ENCODE measurements at places on chromosomes 5 and 9.

DNA sequence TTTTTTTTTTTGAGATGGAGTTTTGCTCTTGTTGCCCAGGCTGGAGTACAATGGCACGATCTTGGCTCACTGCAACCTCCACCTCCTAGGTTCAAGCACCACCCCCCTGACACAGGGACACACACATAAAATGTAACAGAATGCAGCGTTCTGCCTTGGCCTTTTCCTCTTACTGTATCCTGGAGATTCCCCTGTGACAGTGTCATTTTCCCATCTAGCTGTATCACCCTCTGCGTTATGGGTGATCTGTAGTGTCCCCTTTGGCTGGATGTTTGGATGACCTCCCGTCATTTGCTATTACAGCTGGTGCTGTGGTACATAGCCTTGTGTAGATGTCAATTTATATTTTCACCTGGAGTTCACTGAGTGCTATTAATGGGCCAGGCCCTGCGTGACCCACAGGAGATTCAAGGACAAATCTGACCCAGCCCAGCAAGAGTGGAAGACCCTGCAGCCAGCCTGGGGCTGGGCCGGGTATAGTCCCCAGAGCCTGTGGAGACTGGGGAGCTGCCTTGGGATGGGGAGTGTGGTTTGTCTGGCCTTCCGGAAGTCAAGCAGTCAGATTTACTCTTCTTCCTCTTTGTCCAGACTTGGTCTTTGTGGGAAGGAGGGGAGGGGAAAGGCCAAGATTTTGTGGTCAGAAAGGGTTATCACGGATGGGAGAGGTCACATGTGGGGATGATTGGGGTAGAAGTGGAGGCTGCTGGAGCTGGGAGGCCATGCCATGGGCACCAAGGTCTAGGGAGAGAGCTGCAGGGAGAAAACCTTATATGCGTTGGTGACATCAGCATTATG, 43.6 kb downstream of the ERGIC1 start:
- DNase-seq: no peak

DNA sequence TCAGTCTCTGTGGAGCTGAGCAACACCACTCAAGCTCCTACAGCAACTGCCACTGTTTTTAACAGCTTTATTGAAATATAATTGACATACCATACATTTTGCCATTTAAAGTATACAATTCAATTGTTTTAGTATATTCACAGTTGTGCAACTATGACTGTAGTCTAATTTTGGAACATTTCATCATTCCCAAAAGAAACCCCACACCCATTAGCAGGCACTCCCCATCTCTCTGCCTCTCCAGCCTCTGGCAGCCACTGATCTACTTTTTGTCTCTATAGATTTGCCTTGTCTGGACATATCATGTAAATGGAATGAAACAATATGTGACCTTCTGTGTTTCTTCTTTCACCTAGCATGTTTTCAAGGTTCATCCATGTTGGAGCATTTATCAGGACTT, 43.5 kb downstream of the RUSC2 start:
- peak; percentile 65 for DNase-seq

DNA sequence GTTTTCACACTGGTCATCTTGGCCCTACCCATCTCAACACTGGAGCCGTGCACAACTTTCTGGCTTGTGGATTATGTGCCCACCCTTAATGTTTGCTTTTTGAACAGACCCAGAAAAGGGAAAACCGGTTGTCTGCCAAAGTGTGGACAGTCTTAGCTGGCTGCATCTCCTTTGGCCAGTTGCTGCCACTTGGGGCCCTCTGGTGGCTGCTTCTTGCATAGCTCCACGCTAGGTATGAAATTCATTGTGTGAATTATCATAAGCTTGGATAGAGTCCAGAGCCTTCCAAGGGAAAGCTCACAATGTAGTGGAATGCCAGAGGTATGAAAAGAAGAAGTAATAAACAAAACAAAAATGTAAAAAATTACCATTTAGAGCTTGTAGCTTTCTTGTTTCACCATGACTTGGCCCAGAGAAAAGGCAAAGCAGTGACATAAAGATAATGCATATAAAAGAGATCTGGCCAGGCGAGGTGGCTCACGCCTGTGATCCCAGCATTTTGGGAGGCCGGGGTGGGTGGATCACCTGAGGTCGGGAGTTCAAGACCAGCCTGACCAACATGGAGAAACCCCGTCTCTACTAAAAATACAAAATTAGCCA, 12.5 kb upstream of the SLC36A3 start:
- DNase-seq: peak; percentile 78

DNA sequence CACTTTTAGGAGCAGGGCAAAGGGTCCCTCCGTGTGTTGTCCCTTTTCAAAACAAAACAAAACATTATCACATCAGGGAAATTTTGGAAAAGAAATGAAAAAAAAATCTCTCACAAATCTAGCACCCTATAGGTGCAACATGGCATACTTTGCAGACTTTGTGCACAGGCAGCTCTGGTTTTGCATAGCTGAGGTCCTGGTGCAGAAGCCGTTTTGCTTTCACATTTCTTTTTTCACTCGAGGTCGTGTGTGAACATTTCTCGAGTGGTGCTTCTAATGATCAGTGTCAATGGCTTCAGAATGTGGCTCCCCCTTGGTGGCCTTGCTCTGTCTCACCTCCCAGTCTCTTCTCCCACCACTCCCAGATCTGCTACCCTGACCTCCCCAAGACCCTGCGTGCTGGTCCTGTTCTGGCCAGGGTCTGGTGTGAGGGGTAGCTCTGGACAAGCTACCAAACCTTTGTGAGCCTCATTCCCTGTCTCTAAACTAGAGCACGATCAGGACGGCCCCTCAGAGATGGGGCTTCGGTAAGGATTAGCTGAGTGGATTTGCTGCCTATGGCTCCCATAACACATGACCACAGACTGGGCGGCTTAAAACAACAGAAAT, 258.0 kb downstream of the NSG2 start:
- DNase-seq: no peak

DNA sequence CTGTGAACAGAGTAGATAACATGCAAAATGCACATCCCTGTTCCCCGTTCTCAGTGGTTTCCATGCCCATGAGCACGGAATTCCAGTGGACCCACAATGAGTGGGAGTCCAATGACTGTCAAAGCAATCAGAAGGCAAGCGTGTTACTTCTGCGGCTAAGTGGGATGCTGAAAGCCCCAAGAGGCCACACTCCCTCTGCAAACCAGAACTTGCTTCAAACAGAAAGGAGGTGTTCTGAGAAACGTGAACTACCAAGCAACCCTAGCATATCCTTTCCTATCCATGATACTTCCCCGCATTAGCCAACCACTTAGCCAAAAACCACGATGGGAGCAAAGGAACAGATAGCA, 21.7 kb upstream of the MVB12B start:
- DNase-seq: no peak

DNA sequence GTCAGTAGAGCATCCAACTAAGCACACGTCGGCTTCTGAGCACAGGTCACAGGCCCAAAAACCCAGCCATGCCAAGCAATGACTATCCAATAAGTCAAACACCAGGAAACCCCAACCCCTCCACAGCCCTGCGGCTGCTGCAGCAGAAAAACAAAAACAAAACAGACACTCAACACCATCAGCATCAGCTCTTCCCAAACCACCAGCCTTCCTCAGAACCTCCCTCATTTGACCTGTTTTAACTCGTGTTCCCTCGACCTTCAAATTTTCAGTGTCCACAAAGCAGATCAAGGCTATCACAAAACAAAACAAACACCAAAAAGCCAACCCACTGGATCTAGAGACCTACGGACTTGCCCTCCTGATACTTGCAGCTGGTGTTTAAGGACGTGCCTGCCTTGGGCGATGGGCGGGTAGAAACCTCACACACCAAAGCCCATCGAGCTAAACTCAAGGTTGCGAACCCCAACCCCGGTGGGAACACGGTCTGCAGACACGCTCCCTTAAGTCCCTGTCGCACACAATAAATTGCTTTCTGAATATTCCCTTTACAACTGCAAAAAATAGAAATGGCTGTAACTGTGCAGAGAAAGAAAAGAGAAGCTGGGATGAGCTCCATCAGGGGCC, 247.1 kb upstream of the ANKRD55 start:
- DNase-seq: peak; percentile 33

DNA sequence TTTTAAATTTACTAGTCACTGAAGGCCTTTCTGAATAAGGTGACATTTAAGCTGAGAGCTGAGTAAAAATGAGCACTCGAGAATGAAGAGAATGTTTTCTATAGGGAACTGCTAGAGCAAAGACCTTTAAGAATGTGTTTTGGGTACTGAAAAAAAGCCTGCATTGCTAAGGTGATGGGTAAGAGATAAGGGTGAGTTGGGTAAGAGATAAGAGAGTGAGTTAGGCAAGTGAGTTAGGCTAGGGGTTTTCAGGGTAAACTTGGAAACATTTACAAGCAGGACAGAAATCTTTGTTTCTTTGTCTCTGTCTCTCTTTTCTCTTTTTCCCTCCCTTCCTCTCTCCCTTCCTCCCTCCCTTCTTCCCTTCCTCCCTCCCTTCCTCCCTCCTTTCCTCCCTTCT, 5.6 kb downstream of the RAD23B start:
- no peak for DNase-seq

GRCh38 chr9:120726484-120726883, 12.2 kb upstream of the MEGF9 start:
- no peak for DNase-seq

GRCh38 chr9:83447351-83447750, 90.8 kb downstream of the FRMD3 start:
- DNase-seq: no peak

DNA sequence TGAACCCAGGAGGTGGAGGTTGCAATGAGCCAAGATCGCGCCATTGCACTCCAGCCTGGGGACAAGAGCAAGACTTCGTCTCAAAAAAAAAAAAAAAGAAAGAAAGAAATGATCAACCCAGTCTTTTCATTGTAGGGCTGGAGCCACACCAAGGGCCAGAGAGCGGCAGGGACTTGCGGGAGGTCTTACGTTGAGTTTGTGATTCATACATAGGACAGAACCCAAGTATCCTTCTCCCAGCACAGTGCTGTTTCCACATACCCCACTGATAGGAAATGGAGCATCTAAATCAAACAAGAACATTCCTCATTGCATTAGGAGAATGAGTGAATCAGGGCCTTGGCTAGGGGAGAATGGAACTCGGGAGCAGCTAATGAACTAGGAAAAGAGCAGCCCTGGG, 3.5 kb upstream of the TNIP1 start:
- no peak for DNase-seq

GRCh38 chr5:97714424-97714823, 531.4 kb upstream of the RIOK2 start:
- no peak for DNase-seq

DNA sequence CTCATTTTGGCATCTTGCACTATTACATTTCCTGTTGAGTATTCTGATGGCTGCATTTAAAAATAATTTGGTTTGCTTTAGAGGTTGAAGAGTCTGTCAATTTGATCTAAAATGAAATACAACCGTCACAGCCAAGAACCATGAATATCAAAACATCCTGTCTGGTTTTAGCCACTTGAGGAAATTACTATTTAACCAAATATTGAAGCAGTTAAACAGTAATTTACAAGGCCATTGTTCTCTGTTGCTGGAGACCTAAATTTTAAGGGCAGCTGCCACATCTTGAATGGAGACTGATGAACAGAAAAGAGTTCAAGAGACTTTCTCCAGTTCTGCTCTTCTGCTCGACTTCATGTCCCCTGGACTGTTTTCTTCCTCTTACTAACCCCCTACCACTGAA, 549.4 kb downstream of the LRRC70 start:
- DNase-seq: no peak

DNA sequence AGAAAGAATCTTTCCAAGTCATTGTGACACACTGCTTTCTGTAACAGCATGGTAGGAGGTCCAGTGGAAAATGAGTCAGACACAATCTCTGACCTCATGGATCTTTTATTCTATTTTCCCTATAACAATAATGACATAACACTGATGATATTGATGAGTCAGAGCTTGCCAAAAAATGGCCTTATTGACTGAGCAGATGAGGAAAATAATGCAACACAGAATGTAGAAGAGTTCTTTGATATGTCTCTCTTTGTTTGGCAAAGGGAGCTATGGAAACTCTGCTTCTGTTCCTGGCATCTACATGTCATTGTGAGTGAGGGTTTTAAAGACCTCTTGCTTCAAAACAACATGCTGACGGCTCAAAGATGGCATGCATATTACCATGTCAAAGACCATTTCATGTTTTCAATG, 443.1 kb upstream of the ZNF608 start:
- DNase-seq: no peak

- DNase-seq: peak; percentile 41
Observed at GRCh38 chr9:121349009-121349408, 21.0 kb downstream of the STOM start.

- DNase-seq: no peak
Observed at GRCh38 chr5:157116483-157116954, 7.7 kb upstream of the HAVCR2 start.

- DNase-seq: no peak
Observed at GRCh38 chr9:19699756-19700155, 89.1 kb downstream of the SLC24A2 start.

DNA sequence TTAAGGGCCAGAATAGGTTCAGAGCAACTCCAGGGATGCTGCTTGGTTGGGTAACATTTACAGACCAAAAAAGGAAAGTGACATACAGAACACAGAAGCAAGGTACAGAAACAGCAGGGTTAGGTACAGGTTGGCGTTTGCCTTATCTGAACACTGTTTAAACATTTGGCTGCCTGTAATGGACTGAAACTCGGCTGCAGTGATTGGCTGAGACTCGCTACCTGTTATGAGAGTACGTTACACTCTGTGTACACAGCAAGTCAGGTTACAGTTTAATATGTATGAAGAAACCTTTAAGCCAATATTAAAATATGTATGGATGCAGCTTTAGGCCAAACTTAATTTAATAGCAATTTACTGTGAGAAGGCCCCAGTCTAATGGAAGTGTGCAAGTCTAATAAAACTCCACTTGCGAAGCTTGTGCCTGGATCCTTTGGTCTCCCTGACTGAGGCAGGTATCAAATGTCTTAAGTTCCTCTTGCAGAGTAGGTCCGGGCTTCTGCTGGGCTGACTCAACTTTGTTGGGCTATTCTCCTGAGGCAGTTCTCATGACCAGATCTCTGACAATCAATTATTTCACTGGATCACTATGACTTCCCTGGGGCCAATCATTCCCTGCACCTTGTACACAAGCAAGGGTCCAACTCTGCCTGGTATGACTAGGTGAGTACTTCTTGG, 204.9 kb downstream of the ZNF462 start:
- DNase-seq: no peak

- peak; percentile 77 for DNase-seq
Observed at GRCh38 chr5:180810959-180811622, 8.5 kb upstream of the MGAT1 start.
